ENCODE measurements at places on chromosomes 1 and 21. TPM values are rescaled to one million over a fixed set of nuclear protein-coding genes. Genes with fewer than 3 reads are reported as not detected.

Gene F13B
- total RNA-seq: not detected

DNA sequence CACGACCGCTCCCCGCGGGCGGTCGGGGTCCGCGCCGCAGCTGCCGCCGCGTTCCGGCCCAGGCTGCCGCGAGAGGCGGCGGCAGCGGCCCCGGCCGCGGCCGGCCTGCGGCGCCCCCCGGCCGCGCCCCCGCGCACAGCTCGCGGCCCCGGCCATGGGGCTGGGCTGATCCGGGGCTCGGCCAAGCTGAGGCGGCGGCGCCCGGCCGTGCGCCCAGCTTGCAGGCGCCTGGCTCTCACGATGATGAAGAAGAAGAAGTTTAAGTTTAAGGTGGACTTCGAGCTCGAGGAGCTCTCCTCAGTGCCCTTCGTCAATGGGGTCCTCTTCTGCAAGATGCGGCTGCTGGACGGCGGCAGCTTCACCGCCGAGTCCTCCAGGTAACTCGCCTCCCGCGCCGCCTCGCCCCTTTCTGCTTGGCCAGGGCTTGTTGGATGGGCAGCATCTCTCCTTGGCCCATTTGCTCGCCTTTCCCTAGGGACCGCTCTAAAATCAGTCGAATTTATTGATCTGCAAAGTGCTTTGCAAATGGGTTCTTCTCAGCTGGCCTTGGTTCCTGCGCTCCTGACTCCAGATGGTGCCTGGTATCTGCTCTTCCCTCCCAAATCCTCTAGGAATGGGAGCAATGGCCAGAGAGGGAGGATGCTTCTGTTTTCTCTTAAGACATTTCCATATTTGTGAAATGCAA lies 431 bp downstream of the EEIG2 start:
- DNase-seq: no peak
- H3K36me3 ChIP-seq: no peaks in the 10 kb centered on the region
- H3K4me3 ChIP-seq: peak overlapping the region; percentile 58
- peak overlapping the region; percentile 63 for H3K27ac ChIP-seq
- H3K4me1 ChIP-seq: peaks cover 6% of the 10 kb centered on the region

- H3K27ac ChIP-seq: no peak overlapping the region
- DNase-seq: no peak
- H3K4me3 ChIP-seq: no peak overlapping the region
- no peaks in the 10 kb centered on the region for H3K27me3 ChIP-seq
- H3K4me1 ChIP-seq: no peaks in the 10 kb centered on the region
Observed at GRCh38 chr1:51410568-51411460, 80.5 kb upstream of the TTC39A start.

Gene FCGR3A
- 0.13 TPM for total RNA-seq

- H3K27ac ChIP-seq: no peak overlapping the region
- H3K4me3 ChIP-seq: no peak overlapping the region
- no peaks in the 10 kb centered on the region for H3K4me1 ChIP-seq
Observed at GRCh38 chr21:28754127-28754611, 238.5 kb downstream of the LTN1 start.

All from Panc1 (cell line).